Stimulated activated CD4-positive, alpha-beta T cell treated with anti-CD3 and anti-CD28 coated beads, Interleukin-1b, Interleukin-23, amount 100 ng/mL, for 4 hours (primary cell): ENCODE measurements at places on chromosomes 1 and 21.

DNA sequence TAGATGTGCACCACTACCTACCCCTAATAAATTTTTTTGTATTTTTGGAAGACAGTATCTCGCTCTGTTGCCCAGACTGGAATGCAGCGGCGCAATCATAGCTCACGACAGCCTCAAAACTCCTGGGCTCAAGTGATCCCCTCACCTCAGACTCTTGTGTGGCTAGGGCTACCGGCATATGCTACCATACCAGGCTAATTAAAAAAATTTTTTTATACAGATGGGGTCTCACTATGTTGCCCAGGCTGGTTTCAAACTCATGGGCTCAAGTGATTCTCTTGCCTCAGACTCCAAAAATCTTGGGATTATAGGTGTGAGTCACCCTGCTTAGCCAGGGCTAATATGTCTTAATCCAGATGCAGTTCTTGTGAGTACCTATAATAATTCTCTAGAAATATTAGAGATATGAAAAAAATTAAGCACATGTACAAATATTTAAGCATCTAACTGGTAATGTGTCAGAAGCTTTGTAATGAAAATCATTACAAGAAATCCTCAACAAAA is 9.5 kb downstream of the SORT1 start:
- no peak for DNase-seq

GRCh38 chr1:14111121-14111520 is 411.1 kb downstream of the PRDM2 start:
- DNase-seq: no peak

DNA sequence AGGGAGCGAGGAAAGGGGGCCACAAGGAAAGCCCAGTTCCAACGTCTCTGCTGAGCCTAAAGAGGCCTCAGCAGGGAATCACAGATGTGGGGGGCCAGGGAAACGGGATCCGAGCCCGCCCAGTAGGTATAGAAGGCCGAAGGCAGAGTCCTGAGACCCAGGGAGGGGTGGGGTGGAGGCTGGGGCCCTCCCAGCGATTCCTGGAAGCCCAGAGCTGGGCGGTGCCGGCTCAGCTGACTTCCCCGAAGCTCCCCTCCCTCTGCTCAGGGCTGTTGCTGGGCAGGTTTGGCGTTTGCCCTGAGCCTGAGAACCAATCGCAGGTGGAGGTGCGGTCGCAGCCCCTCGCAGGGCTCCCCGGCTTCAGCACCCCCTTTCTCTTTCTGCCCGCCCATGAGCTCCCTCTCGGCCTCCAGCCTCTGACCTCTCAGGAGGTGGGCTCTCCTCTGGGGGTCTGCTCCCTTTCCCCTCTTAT is 12.8 kb downstream of the ADAMTSL4 start:
- DNase-seq: peak; percentile 79

DNA sequence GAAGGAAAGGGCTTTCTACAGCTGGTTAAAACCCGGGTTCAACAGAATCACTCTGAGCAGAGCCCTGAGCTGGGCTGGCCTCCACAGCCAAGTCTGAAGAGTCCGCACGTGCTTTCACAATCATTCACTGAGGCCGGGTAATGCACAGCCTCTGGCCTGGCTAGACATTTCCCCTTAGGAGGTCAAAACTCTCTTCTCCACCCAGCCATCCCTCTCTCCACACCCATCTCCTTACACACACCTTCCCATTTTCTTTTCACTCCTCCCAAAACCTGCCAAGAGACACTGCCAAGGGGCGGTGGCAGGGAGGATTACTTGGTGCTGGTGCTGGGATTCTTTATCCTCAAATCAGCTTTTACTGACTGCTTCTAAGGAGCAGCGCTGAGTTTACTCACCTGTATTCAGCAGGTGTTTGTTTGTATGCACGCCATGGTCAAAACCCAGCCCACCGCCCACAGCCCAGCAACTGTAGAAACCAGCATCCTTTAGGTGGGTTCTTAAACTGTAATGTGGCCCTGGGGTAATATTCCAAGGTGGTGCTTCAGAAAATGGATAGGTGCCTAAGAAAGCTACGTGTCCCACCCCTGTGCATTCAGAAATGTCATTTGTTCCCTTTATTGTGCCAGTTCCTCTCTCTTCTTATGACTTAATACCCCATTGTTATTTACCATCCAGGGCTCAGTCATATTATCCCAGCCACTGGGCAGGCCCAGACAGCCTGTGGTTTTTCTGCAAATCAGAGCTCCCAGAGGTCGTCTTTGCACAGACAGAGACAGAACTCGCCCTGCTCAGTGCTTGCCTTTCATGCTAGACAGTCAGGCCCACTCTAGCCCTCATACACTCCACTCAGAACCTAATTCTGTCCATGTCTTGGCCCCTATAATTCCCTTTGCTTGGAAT is 80.2 kb downstream of the ADSS2 start:
- no peak for DNase-seq

- no peak for DNase-seq
Measured at GRCh38 chr1:232673256-232673655, 43.3 kb upstream of the SIPA1L2 start.

DNA sequence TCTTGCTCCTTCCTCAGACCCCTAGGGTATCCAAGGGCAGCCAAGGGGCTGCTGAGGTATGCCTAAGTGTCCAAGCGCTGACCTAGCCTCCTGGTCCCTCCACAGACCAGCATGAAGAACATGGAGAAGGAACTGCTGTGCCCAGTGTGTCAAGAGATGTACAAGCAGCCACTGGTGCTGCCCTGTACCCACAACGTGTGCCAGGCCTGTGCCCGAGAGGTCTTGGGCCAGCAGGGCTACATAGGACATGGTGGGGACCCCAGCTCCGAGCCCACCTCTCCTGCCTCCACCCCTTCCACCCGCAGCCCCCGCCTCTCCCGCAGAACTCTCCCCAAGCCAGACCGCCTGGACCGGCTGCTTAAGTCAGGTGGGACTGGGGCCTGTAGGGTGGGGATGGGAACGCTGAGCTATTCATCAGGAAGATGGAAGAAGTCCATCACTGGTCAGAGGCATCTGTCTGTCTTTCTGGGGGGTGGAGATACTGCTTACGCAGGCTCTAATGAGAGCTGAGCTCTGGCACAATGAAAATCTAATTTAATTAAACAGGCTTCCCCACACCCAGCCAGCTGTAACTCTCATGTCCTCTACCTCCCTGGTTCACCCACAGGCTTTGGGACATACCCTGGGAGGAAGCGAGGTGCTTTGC is 1.8 kb downstream of the TRIM46 start:
- no peak for DNase-seq

GRCh38 chr1:218346391-218347204 is 1.5 kb downstream of the TGFB2 start:
- DNase-seq: no peak

- no peak for DNase-seq
Measured at GRCh38 chr1:247077876-247078257, 744 bp downstream of the ZNF670 start.

GRCh38 chr1:153507926-153508583 is 27.7 kb downstream of the S100A6 start:
- DNase-seq: no peak

- no peak for DNase-seq
Measured at GRCh38 chr1:14791654-14792053, 193.2 kb downstream of the KAZN start.

DNA sequence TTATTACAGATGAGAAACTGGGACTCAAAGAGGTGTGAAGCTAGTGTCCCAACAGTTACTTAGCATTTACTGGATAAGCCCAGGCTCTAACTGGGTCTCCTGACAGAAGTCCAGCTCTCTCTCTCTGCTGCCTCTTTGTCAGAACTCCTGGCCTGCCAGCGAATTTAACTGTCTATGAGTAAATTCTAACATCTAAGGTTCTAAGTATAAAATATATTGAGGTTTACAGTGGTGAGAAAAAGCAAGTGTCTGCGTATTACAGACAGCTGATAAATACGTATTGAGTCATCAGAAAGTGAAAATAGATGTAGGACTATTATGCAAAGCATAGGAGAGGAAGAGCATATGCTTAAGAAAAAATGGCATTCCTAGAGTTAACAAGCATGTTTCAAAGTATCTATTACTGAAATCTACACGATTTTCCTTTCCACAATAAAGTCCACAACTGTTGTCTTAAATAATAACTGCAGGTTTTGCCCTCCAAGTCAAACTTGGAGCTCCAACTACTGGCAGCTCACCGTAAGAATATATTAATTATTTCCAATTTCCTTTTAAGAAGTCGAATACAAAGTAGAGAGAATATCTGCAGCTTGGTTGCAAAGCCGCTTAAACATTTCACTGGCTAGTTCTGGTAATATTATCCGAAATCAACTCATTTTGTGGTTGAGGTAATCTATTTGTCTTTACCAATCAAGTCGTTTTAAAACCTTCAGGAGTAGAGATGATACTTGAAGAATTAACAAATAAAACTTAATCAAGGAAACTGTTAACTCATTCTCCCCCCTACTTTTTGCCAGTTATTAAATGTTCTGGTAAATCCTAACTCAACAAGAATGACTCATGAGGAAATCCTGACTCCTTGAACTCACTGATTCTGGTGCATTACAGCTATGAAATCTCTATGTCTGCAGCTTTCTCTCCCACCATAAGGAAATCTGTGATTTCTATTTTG is 1.4 kb upstream of the RGS2 start:
- no peak for DNase-seq

- no peak for DNase-seq
Measured at GRCh38 chr21:44299458-44300261, at the start of gene PFKL. PFKL (plus strand) TSS chr21:44300053; CDS start chr21:44300106, 53 bp downstream.

- no peak for DNase-seq
Measured at GRCh38 chr1:221868593-221869303, 126.9 kb upstream of the DUSP10 start.

- no peak for DNase-seq
Measured at GRCh38 chr1:239123260-239123659, 263.1 kb upstream of the CHRM3 start.

- no peak for DNase-seq
Measured at GRCh38 chr1:178689769-178690168, 35.3 kb upstream of the RALGPS2 start.

GRCh38 chr21:30194701-30195299 is 21.1 kb downstream of the CLDN8 start:
- DNase-seq: no peak

- DNase-seq: no peak
Measured at GRCh38 chr1:157849229-157849875, 7.7 kb upstream of the CD5L start.

DNA sequence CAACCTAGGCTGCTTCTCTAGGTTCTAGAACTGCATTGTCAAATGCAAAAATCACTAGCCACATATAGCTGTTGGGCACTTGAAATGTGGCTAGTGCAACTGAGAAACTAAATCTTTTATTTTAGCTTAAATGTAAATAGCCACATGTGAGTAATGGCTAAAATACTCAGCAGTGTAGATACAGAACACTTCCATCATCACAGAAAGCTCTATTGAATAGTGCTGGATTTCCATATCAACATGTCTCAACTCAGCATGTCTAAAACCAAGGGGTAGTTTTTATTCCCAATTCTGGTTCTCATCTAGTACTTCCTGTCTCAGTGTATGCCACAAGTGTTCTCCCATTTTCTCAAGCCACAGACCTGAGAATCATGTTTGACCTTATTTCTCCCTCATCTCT is 7.5 kb upstream of the TP53BP2 start:
- DNase-seq: no peak

GRCh38 chr1:53592985-53593757 is 134.0 kb downstream of the DMRTB1 start:
- no peak for DNase-seq

- no peak for DNase-seq
Measured at GRCh38 chr21:31733551-31734149, 1.7 kb upstream of the SCAF4 start.

- DNase-seq: no peak
Measured at GRCh38 chr1:239263801-239264200, 122.6 kb upstream of the CHRM3 start.
